ENCODE measurements at places on chromosomes 12 and 14.

DNA sequence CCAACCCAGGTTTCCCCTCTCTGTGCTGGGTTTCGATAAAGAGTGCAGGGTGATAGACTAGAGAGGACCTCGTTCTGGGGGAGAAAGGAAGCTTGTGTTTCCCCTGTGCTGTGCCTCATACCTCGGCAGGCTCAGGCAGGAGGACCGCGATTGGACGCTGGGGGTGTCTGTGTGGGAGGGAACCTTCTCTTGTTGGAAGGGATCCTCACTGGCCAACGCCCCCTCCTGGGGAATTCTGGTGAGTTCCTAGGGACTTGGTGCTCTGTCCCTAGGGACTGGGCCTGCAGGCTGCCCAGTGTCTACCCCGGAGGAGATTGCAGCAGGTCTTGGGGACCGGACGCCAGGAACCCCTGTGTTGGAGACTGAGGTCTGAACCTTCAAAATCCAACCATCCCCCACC is 157.4 kb upstream of the PRMT8 start:
- no peak for DNase-seq

DNA sequence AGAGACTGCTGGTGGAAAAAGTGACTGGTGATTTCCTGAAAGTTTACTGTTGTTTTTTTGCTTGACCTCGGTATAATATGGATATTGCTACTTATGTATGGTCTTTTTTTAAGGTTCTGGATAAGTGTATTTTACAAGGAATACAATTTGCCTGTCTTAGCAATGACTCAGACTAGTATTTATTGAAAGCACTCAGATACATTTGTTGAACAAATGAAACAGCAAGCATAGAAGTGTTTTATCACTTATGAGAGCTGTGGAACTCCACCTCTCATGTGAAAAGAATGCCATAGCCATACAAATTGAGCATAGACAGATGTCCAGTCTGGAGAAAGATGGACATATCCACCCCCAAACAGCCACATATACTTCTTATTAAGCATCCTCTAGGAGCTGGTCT is 340.4 kb upstream of the FBXO33 start:
- DNase-seq = no peak

DNA sequence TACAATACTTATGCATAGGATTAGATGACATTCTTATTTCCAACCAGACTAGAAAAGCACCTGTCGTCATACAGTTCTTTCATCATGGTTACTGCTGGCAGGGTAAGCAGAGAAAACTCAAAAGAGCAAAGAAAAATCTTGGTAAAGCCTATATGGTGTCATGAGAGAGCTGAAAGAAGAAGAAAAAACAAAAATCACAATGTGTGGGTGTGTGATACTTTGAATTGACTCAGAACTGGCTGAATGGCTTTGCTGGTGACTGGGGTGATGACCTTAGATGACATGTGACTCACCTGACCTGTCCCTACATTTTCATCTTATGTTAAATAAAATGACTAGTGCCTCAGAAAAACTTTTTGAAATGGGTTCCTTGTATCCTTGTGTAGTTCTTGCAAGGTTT is 278.1 kb upstream of the LMO3 start:
- no peak for DNase-seq

DNA sequence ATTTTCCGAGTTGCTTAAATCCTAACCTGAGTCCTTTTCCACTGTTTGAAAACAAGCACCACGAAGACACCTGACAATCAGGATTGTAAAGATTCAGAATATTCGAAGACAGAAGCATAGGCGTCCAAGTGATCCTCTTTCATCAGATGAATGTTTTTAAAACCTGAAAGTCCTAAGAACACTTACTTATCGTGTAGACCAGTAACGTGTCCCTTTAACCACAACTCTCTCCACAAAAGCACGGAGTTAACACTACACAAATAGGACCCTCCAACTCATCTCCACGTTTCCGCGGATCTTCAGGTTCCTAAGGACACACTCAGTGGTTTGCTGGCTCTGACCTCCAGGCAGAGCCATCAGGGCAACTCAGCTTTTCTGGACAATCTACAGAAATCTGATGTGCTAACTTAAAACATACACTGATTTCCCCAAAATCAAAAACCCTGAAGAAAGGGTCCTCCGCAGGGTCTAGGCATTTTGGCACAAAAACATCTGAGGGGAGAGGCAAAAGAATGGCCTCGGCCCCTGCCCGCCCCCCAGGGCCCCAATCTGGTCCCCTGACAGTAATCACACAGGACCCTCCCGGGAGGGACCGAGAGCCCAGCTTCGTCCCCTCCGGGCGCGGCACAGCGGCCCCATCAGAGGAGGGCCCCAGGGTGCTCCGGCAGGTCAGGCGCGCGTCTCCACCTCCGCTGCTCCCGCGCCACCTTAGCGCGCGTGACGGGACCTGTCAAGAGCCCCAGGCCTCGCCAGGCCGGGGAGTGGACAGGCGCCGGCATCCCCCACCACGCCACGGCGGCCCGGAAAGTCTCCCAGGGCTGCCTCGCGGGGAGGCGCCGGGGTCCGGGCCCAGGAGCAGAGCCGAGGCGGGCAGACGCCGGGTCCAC is 925 bp downstream of the DICER1 start:
- peak; percentile 13 for DNase-seq

DNA sequence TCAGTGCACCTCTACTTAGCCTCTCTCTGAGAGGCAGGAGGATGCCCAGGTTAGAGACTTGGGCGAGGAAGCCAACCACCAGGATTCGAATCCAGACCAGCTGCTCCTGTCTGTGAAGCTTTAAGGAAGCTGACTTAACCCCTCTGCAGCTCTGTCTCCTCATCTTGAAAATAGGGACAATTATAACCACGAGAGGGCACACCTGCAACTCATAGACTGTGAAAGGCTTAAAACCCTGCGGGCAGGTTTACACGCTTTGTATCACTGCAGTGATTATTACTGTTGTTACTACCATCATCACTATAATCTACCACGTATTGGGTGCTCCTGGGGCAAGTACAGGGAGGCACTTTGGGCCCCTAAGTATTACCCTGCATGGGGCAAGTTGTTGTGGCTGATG is 379.8 kb downstream of the VRK1 start:
- no peak for DNase-seq

DNA sequence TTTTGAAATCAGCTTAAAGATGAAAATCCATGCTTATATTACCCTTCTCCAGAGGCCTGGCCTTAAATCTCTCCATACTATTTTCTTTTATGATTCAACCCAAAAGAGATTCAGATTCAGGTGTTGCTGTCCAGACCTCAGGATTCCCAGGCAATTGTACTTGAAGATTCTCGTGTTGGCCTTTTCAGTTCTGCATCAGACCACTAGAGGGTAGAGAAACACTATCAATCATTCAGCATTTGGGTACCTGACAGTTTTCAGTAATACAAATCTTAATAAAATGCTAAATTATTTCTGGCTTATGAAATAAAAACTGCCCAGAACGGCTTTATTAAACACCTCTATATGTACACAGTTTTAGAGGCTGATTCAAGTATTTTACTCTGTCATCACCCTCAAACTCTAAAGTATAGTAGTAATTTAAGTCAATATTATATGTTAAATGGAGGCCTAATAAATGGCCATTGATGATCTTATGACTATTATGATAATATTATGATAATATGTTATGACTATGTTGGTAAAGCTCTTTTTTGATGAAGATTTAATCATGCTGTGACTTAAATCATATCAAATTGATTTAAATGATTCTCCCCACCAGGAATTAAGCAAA is 301.1 kb downstream of the DUSP6 start:
- DNase-seq = no peak

- DNase-seq = no peak
Measured at GRCh38 chr12:63782466-63782865, 2.8 kb downstream of the RXYLT1 start.

GRCh38 chr12:23626791-23627190 is 322.7 kb downstream of the SOX5 start:
- no peak for DNase-seq

DNA sequence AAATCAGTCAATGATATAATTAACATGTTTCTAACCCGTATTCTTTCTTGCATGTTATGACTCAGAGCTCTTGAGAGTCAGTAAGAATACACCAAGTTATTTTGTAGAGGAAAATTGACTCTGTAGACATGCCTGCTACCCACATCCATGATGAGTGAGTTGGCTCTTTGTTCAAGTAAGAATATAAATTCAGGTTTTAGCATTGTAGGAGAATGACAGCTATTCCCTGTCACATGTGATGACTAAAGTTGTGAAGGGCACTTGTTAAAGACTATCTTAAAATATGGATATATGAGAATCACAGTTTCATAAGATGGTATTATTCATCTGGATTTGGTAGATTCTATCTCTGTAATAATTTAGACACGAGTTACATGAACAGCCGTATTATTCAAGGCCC is 209.1 kb downstream of the CCDC59 start:
- DNase-seq = no peak

GRCh38 chr14:23696701-23697239 is 60.6 kb downstream of the DHRS2 start:
- no peak for DNase-seq

DNA sequence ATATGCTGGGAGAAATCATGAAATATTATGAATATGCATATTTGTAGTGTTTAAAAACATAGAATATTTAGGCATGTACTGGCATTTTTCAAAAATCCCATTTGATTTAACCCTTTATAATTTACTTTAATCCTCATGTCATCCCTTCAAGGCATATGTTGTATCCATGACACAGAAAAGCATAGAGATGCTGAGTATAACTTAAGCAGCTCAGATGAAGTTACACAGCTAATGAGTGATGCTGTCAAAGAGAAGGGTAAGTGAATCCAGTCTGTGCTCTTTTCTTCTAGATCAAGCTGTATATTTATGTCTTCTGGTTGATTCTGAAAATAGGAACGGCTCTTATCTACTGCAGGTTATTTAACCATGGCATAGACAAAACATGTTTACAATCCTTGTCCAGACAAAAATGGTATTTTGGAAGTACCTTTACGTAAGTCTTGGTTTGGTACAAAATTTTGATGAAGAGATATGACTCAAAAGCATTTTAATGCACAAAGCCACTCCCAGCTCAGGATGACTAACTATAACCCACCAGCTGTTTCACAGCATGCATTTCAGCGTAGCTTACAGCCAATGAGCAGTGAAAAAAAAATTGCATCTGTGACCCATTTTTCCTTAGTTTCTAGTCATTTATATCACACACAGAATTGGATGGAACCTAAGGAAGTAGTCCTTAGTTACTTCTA is 201.7 kb downstream of the STXBP6 start:
- DNase-seq = no peak

GRCh38 chr14:68362846-68363245 is 430.0 kb downstream of the ZFP36L1 start:
- DNase-seq = no peak

GRCh38 chr12:78853231-78853630 is 11.3 kb upstream of the SYT1 start:
- no peak for DNase-seq

DNA sequence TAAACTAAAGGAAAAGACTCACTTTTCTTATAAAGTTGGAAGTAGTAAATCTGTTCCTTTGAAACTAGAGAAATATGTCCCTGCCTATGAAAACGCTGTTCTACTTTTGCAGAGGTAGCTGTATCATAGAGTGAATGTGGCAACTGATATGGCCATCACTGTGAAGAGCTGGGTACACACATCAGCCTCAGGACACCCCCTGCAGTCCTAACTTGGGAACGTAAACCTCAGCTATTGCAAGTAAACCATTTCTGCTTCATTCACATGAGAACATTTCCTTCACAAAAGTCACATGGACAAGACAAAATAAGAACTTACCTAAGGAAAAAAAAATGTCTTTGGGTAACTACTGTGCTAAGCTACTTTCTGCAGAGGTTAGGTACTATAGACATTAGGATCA is 233.3 kb upstream of the PPFIA2 start:
- DNase-seq = no peak

DNA sequence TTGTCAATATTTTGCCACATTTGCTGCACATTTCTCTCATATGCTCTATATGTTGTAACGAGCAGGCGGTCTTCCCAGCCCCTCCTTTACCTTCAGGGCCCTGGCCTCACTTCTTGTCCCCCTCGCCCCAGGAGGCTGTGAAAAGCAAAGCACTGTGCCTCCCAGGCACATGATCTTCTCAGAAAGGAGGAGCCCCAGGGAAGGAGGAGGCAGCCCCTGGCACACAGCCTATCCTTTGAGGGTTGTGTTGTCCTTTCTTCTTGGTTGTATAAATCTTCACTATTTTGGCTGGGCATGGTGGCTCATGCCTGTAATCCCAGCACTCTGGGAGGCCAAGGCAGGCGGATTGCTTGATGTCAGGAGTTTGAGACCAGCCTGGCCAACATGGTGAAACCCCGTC is 77.0 kb downstream of the PPP2R5C start:
- DNase-seq = no peak

DNA sequence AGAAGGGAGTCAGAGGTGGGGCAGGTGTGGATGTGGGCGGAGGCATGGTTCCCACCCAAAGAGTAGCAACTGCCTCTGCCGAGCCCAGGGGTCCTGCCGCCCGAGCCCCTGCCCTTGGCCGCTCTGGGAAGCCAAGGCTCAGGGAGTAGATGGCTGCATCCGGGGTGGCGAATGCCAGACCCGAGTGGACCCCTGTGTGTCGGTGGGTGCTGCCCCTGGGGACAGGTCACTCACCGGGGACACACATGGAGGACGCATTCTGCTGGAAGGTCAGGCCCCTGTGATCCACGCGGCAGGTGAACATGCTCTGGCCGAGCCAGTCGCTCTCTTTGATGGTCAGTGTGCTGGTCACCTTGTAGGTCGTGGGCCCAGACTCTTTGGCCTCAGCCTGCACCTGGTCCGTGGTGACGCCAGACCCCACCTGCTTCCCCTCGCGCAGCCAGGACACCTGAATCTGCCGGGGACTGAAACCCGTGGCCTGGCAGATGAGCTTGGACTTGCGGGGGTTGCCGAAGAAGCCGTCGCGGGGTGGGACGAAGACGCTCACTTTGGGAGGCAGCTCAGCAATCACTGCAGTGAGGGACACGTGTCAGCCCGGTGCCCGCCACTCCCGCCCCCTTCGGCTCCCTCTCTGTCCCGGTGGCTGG is 329.0 kb downstream of the TMEM121 start:
- no peak for DNase-seq

GRCh38 chr12:21987755-21988154 is 46.5 kb upstream of the ABCC9 start:
- DNase-seq = no peak

DNA sequence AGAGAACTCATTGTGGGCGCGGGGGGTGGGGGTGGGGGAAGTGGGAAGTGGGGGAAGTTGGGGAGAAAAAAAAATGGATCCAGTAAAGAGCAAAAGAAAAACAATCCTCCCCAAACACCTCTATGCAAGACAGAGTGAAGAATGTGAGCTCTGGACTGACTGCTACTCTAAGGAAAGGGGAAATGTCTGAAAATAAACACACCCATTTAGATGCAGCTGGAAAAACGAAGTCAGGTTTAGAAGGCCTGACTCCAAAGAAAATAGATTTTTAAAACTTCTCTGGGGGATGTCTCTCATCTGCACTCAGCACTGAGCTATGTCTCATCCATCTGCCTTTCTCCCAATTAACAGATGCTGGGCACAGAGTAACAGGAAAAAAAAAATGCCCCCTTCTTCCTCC is 904.4 kb downstream of the GALC start:
- DNase-seq = no peak

Measured in activated CD8-positive, alpha-beta memory T cell treated with anti-CD3 and anti-CD28 coated beads for 48 hours (primary cell).